D721Med (cell line): ENCODE measurements at places on chromosomes 16 and 17.

DNA sequence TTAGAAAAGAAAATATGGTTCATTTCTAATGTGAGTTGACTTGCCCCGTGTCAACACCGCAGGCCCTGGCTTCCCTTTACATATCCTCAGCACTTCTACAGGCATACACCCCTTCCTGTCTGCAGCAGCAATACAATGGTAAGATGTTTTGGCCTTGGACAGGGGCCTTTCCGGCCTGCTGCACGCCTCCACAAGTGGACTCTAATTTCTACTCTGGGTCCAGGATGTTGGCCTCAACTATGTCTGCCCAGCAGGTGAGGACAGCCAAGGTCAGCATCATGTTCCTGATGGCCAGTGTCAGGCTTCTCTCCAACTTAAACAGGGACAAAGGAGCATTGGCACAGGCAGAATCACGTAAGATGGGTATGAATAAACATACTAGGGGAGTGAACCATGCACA lies 11.0 kb downstream of the C17orf67 start:
- no peak for DNase-seq

- DNase-seq: no peak
These were observed 3.3 kb downstream of the ZCCHC14 start for GRCh38 chr16:87489434-87490045.

- DNase-seq: no peak
These were observed 22.8 kb downstream of the TAOK1 start for GRCh38 chr17:29412780-29413565.

DNA sequence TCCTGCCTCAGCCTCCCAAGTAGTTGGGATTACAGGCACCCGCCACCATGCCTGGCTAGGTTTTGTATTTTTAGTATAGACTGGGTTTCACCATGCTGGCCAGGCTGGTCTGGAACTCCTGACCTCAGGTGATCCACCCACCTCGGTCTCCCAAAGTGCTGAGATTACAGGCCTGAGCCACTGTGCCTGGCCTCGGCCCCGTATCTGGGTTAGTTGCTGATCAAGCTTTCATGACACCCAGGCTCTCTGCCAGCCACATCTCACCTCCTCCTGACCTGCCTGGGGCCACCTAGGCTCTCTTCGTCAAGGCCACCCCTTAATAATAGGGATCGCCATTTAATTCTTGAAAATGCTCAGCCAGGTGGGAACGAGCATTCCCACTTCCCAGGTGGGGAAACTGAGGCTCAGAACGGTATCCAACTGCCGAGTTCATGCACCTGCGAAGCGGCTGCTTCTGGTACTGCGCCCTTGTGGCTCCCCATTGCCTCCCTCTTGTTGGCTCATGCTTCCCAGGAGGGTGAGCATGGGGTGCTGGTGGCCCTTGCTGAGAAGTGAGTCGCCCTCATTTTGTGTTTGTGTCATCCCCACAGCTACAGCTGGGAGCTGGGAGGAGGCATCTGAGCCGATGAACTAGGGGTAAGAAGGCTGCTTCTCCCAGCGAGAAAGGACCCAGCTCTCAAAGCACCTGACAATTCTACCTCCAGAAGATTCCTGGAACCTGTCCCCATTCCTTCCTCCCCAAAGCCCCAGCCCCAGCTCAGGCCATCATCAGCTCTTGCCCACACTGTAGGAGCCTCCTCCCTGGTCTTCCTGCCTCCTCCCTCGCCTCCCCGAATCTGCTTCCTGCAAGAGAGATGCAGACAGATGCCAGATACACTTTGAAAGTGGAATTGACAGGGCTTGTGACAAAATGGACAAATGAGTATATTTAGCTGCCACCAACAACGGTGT lies 17.3 kb upstream of the SNN start:
- no peak for DNase-seq

GRCh38 chr17:5931616-5932015 lies 138.6 kb upstream of the WSCD1 start:
- no peak for DNase-seq

GRCh38 chr17:42893359-42893758 lies 7.2 kb upstream of the G6PC1 start:
- no peak for DNase-seq

DNA sequence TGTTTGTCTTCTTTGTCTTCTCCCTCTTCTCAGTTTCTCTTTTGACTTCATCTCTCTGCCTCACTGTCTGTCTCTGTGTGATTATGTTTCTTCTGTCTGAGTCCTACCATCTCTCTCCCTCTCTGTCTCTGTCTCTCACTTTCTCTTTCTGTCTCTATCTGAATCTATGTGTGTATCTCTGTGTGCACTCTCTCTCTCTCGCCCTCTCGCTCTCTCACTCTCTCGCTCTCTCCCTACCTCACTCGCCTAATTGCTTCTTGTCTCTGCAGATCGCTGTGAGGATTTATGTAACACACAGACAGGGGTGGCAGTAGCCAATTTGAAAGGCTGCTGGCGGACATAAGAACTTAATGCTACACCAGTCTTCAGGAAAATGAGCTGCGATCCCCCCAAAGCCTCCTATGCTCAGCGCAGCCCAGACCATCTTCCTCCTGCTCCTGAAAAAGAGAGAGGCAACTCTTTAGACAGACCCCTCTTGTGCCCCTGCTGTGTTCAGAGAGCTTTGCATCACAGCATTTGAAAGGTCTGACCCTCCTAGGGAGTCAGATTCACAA lies 140.9 kb downstream of the CCT6B start:
- DNase-seq: no peak

DNA sequence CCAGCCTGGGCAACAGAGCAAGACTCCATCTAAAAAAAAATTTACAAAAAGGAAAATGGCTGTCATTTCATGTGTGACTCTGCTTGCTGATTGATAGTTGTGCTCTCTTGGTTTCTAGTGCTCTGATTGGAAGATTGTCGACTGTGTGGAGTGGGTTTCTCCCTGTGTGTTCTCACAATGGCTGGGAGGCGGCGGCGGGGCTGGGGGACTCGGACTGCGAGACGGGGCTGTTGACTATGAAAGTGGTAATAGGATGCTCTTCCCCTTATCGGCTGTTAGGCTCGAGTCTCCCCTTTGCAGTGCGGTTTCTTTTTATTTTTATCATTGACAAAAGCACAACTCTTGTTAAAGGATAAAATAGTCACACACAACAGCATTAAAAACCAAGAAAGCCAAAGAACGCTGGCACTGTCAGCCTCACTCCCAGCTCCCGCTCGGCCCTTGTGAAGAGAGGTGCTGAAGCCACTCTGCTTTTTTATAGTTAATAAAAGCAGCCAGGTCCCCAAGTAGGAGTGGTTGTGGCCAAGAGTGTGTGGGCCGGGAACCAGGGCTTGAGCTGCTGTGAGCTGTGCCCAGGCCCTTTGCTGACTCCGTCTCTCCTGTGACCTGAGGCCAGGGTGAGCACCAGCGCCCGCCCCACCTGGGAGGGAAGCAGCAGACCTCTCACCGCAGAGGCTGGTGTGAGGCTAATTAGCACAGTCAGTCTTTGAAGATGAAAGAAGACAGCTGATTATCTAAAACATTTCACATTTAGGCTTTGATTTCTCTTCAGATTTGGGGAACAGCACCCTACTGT lies 36.5 kb downstream of the TBCD start:
- no peak for DNase-seq

GRCh38 chr17:193841-194806 lies 12.7 kb upstream of the DOC2B start:
- DNase-seq: no peak

DNA sequence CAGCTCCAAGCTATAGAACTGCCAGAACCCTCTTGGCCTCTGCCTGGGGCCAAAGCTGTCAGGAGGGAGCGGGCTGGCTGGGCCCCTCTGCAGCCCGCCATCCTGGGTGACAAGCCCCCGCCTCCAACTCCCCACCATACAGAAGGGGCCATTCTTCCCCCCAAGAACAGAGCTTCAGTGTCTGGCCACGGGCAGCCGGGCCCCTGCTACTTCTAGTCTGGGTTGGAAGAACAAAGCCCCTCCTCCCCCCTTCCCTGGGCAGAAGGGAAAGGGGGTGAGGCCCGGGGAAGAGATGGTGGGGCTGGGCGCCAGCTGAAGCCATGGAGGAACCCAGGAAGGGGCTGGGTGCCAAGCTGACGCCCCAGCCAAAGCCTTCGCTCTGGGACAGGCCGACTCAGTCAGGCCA lies 9.0 kb downstream of the NAT9 start:
- DNase-seq: no peak

DNA sequence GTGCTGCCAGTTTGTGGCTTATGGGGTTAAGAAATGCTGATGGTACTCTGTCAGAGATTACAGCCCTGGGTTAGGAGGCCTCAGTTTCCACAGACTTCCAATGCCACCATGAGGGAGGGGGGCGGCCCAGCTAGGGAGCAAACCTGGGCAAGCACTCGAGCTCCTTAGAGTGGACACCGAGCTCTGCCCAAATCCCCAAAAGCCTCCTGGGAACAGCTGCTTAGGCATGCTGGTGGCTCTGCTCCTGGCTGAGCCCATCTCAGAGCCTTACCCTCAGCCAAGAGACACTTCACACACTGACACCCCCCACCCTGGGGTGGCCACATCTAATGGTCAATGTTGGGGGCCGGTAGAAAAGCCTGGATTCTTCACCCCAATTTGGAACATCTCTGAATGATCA lies 66.1 kb downstream of the C16orf78 start:
- DNase-seq: no peak

DNA sequence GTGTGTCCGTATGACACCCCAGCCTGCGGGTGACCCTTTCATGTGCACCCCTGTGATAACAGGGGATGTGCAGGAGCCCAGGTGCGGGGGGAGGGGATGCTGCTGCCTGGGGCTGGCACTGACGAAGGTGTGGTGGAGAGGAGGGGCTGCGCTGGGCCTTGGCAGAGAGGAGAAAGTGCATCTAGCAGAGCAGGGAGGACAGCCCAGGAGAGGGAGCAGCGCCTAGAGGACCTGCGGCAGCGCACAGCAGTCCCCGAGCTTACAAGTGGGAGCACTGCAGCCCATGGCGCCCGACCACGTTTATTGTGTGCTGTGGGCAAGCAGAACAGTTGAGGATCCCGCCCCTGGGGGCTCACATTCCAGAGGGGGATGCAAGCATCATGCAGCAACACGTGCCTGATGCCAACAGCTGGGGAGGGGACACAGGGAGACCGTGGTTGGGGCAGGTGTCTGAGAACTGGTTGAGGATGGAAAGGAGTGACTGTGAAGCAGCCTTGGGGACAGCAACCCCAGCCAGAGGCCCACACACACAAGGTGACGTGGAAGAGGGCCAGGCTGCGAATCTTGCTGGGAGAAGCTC lies 10.9 kb upstream of the SLC7A5 start:
- no peak for DNase-seq

GRCh38 chr16:78505544-78506366 lies 406.3 kb downstream of the WWOX start:
- no peak for DNase-seq

DNA sequence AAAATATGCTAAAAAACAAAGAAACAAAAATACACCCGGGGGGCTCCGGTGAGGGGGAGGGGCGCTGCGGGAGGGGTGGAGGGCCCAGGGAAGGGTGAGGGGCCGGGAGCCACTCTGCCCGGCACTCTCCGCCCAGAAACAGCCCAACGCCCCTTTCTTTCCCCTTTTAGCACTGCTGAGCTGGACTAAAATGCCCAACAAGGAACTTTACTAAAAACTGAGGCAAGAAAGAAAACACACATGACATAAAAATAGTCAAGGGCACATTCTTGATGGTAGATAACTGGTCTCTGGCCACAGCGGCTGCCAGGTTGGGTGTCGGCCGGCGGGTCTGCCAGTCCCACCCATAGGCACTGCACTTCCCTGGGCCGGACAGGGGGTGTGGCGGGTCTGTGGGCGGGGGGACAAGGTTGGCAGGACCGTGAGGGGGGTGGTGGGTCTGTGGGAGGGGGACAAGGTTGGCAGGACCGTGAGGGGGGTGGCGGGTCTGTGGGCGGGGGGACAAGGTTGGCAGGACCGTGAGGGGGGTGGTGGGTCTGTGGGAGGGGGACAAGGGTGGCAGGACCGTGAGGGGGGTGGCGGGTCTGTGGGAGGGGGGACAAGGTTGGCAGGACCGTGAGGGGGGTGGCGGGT lies 20.9 kb downstream of the METRNL start:
- DNase-seq: no peak

- no peak for DNase-seq
These were observed 215.8 kb downstream of the CDH8 start for GRCh38 chr16:61820398-61820797.

DNA sequence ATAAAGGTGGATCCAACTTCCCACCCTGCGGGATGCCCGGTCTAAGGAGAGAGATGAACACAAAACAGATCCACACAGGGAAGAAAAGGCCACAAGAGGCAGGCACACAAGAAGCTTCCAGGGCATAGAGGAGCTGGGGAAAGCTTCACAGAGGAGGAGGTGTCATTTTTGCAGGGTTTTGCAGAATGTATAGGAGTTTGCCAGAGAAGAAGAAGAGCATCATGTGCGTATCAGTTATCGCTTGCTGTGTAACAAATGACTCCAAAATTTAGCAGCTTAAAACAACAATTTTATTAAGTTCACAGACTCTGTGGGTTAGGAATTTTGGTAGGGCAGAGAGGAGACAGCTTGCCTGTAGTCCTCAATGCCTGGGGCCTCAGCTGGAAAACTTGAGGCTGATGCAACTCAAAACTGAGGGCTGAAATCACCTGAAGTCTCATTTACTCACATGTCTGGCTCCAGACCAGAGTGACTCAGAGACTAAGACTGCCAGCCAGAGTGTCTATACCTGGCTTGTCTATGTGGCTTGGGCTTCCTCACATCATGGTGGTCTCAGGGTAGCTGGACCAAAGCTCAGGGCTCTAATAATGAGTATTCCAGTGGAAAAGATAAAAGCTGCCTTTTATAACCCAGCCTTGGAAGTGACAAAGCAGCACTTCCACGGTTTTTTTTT lies 33.9 kb upstream of the ZNF423 start:
- DNase-seq: no peak

DNA sequence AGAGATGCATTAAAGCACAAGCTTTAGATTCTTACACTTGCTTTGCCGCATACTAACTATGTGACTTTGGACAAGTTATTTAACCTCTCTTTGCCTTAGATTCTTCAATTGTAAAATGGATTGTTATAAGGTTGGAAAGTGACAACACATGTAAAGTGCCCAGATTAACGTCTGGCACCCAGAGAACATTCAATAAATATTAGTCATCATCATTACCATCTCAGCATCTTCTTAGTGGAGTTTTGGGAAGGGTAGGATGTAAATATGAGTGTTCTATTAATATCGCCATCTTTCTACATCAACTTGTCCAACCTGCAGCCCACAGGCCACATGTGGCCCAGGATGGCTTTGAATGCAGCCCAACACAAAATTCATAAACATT lies 27.4 kb upstream of the FAM20A start:
- no peak for DNase-seq

DNA sequence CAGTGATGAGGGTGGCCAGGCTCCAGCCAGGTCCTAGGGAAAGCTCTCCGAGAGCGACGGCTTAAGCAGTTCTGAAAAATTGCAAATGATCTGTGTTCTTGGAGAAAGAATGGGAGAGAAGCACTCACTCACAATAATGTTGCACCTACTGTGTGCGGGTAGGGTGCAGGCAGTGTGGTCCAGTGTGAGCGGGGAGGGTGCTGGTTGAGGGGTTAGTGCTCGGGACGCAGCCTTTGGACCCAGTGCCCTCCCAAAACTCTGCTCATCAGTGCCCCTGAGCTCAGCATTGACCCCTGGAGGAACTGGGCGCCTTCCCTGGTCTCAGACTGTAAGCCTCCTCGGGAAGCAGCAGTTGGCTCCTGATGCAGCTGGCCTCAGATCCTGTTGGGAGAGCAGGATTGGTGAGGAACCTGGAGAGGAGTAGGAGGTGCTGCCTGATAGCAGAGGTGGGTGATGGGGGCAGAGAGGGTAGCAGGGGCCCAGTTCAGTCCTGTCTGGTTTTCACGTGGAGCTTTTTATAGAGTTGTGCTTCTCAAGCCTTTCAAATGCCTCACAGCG lies 23.6 kb upstream of the ZNF750 start:
- no peak for DNase-seq
